ENCODE measurements at places on chromosomes 2 and 18.

DNA sequence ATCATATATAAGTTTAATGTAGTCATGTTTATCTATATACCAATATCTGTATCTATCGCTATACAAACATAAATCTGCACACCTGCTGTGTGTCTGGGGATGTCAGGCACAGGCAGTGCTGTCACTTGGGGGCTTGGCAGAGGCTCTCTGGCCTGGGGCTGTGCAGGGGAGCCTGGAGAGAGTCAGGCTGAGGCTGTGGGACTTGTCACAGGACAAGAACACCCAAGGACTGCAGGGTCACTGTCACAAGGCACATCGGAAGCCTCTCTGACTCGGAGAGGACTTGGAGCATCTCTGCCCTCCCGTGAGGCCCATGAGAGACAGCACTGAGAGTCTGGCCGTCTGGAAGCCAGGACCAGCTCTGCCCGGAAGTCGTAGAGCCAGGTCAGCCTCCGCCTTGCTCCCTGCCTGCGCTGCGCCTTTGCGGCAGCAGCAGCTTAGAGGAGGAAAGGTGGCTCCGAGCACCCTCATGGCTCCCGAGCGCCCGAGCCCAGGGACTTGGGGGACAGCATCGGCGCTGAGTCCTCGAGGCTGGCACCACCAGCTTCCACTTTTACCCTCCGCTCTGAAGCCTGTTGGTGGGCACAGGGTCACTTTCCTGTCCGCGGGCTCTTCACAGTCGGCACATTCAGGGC lies 280.3 kb downstream of the NDUFA10 start:
- no peak for DNase-seq

DNA sequence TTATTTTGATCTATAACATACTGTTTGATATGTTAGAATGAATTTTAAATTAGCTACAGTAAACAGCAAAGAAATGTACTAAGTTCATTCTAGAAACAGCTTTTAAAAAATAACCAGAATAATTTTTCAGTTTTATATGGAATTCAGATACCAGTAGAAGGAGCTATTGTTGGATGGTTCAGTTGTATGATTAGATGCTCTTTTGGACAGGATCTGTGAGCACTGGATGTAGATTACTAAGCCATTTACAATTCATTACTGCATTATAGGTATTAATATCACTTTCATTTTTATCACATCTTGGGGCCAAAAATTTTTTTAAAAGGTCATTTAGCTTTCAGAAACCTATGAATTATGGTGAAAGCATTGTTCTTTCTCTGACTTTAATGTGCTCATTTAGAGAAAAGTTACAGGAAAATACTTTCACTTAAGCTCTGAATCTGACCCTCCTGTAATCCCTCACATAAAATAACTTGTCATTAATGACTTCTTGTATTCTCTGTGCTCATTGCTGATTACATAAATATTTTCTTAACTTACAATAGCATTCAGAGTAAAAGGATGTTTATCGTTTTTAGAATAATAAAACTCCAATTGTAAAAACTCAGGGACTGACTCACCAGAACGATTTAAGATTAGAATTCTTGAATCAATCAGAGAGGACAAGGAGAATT lies 750.2 kb downstream of the SLC4A3 start:
- DNase-seq, result no peak

- DNase-seq, result no peak
Measured at GRCh38 chr2:164510895-164511294, 110.4 kb downstream of the GRB14 start.

GRCh38 chr2:55097461-55098410 lies 47.5 kb upstream of the RTN4 start:
- DNase-seq, result peak; percentile 42

DNA sequence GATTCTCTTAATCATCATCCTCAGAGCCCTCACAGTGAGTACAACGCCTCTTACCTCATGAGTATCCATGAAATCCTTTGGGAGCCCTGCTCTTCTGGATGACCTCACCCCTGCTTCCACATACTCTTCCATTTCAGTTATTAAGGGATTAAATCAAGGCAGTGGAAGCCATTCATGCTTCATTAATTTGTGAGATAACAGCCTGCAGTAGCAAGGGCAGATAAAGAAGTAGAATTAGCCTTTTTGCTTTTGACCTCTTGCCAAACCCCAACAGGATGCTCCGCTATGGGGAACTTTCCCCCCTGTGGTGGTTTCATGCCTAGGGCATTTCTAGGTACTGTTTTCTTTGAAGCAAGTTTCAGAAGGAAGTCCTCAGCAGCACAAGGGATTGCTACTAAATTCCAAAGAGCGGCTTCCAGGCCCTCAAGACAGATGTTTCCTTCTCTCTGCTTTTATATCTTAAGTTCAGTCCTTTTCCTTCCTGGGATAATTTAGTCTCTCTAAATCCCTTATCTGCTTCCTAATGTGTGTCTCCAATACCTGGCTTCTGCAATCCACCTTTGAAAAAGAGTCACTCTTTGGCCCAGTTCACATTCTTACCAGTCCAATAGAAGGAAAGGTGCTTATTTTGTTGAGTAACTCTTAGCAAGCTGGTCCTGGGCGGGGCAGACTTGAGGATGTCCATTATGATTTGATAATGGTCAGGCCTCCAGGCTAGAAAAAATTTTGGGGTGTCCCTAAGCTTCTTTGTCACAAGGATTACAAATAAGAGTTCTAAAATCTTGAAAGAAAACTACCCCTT lies 76.9 kb downstream of the MYO1B start:
- no peak for DNase-seq

- DNase-seq, result no peak
Measured at GRCh38 chr18:13625843-13626543, 100.4 kb downstream of the FAM210A start.

GRCh38 chr18:60060578-60060977 lies 160.8 kb downstream of the PMAIP1 start:
- DNase-seq, result no peak

DNA sequence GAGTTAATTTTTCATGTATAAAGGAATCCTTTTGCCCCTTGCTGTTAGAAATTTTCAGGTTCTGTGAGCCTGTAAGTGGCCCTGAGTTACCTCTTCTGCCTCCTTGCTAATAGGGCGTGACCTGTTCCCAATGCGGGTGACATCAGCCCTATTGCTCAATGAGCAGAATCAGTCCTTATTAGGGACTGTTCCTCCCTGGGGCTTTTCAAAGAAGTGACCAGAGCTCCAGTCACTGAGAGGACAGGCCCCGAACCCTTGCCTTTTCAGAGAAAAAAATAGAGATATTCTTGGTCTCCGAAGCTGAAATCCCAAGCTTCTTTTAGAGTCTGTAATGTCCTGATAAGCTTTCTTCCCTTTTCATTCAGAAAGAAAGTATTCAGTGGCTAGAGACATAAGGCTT lies 8.2 kb upstream of the APOB start:
- no peak for DNase-seq

DNA sequence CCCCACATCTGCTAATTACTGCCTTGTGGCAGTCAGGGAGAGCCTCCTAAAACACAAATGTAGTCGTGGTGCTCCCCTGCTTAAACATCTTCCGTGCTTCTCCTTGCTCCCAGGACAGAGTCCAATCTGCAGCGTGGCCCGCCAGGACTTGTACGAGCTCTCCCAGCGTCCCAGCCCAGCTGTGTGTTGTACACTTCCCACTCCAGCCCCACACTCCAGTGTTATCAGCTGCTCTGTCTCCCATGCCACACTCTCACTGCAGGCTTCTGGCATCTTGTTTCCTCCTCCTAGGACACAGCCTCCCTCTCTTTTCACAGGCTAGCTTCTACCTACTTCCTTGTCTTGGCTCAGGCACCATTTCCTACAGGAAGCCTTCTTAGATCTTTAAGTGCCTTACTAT lies 199.4 kb downstream of the ALPK2 start:
- DNase-seq, result no peak

- no peak for DNase-seq
Measured at GRCh38 chr2:150698016-150698661, 210.7 kb upstream of the RND3 start.

DNA sequence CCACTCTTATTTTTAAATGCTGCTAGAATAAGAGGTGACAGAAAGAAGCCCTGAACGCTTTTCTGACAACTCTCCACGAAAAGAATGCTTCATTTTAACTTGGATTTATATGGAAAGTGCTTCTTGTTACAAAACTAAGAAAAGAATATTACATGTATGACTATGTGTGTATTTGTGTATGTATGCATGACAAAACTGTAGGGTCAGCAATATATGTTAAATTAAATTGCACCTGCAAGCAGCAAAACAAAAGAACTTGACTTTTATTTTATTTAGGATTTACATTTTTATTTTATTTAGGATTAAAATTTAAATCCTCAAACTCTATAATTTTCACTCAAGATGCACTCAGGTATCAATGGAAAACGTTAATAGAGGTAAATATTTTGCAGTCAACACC lies 187.1 kb downstream of the NR4A2 start:
- no peak for DNase-seq

DNA sequence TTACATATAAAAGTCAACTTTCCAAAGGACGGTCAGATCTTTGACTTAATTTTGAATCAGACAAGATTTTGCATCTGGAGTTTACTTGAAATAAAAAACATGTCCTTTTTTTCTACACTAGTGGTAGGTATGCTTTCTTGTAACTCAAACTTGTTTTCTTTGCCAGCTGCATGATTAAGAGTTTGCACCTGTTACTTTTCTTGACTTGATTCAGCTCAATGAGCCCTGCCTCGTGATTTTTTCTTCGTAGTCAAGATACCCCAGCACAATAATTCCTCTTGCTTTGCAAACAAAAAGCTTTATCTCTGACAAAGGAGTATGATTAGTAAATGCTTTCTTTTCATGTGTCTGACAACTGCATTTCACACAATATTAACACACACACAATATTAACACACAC lies 82.3 kb downstream of the FBXO15 start:
- DNase-seq, result no peak

GRCh38 chr2:218383892-218384519 lies 1.9 kb downstream of the SLC11A1 start:
- no peak for DNase-seq

DNA sequence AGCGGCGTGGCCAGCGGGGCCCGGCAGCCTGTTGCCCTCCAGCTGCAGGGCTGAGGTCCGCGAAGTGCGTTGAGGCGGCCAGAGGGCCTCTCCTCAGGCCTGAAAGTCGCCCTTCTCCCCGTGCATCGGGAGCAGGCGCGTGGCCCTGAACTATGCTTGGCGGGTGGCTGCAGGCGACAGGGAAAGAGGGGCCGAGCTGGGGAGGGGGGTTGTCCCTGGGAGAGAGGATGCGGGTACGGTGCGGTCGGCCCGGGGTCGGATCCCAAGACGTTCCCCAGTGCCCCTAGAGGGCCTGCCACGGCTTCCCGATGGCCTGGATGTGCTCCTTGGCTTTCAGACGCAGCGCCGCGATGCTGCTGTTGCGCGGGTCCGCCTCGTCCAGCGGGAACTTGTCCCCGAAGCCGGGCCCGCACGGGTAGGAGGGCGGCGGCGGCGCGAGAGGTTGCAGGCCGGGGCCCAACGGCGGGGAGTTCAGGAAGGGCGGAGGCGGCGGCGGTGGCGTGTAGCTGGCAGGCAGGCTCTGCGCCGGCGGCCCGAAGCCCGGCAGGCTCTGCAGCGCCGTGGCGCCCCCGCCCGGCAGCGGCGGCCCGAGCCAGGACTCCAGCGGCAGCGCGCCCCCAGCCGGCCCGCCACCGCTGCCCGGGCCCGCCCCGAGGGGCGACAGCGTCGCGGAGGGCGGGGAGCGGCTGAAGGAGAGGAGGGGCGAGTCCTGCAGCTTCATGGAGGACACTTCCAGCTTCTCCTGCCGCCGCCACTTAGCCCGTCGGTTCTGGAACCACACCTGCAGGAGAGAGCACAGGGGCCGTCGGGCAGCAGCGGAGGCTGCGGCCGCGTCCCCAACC lies 4.3 kb downstream of the RAX start:
- peak; percentile 51 for DNase-seq

- DNase-seq, result no peak
Measured at GRCh38 chr2:54067851-54068375, 47.5 kb upstream of the ACYP2 start.

DNA sequence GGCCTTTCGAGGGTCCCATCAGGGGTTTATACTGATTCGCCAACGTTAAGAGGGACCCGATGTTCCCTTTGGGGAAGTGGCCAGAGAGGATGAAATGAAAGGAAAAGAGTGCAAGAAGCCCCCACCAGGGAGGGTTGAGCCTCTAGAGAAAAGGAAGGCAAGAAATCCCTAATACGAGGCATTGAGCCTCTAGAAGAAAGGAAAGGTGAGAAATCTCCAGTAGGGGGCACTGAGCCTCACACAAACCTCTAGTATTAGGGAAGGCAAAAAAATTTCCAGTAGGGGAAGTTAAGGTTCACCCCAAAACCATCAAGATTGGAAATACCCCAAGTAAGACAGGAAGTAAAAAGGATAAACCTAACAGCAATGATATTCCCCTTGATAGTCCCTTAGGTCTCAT lies 9.8 kb upstream of the SAP130 start:
- DNase-seq, result no peak

- DNase-seq, result peak; percentile 9
Measured at GRCh38 chr2:143582046-143582747, 453.0 kb downstream of the ARHGAP15 start.

DNA sequence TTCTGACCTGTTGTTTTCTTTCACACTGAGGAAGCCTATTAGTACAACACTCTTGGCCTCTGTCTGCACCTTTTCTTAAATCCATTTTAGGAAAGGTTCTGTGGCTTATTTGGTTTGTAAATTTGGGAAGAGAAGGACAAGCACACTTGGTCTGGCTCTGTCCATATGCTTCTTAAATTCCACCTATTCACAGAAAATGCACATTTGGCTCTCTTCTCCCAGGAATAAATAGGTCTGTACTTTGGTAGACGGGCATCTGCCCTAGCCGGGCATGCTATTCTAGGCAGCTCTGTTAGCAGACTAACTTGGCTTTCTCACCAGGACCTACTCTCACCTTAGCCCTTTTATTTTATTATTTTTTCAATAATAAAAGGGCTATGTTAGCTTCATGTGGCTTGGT lies 1211.8 kb upstream of the SLC39A10 start:
- DNase-seq, result no peak
